Hematopoietic multipotent progenitor cell treated with erythropoietin and hydrocortisone succinate and interleukin-3 and kit ligand, for 17 days (in vitro differentiated cells): ENCODE measurements at places on chromosomes 1 and 21.

DNA sequence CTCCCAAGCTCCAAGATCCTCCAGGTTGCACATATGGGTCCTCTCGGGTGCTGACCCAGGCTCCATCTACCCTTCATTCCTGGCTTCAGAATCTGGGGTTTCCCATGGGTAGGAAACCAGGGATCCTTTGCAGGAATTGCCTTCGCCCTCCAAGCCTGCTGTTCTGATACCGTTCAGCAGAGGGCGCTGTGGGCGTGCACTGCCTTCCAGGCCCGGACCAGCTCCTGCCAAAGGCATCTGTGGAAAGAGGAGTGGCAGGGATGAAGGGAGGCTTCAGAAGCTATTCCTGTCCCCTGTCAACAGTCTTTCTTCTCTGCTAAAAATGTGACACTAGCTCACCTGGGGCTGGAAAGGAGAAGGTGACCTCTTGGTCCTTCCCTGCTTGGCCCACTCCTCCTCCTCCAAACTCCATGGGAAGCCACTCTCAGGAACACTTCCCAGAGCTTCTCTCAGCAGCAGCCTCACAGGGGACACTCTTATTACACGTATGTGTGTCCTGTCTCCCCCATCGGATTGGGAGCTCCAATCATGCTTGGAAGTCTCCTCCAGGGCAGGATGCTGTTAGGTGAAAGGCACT lies 71.2 kb downstream of the VWA5B1 start:
- peak; percentile 17 for DNase-seq

DNA sequence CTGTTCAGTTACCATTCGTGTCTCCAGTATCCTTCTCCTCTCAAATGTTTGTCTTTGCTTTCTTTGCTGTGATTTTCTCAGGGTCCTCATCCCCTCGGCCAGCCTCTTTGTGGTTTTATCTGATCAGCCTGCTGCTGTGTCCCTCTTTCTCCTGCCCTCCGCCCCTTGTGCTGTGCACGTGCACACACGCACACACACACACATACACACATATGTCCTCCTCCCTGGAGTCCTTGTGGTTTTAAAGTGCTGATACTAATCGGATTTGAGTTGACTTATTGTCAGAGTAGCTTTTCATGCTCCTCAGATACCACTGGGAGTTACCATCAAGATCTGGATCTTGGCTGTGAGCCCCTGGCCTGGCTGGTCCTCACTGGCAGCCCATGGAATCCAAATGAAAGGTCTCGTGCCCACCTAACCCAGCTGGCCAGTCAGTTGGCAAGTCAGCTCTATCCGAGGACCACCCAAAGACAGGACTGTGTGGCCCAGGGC lies 34.1 kb downstream of the QSOX1 start:
- DNase-seq: no peak

DNA sequence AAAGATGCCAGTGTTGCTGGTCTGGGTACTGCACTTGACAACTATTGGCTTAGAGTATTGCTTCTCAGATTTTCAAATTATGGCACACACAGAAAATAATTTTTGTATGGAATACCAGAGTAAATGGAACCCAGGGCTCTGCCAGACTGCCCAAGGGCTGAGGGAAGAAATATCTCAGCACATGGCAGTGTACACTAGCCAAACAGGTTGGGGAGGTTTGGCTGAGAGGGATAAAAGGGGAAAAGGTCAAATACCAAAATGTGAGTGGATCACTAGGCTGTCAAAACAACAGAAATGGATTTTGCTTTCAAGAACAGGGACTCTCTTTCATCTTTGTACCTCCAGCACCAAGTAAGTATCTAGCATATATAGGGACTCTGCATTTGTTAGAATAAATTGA lies 3.0 kb upstream of the RGS8 start:
- no peak for DNase-seq

GRCh38 chr21:31855180-31855579 lies 17.6 kb upstream of the HUNK start:
- DNase-seq: no peak

DNA sequence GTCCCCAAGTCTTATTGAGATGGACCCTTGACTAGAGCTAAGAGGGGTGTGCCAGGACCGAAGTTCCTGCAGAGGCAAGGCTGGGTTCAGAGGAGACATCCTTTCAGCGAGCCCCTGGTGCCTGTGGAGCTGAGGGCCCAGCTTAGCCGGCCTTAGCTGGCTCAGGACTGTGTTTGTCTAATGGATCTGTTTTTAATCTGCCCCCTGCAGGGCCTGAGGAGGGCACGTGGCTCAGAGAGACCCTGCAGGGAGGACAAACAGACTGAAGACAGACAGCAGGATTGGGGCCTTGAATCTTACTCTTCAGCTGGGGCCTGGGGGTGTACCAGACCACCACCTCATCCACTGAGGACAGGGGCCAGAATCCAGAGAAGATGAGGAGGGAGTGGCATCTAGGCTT lies 1.6 kb downstream of the CRABP2 start:
- DNase-seq: no peak

DNA sequence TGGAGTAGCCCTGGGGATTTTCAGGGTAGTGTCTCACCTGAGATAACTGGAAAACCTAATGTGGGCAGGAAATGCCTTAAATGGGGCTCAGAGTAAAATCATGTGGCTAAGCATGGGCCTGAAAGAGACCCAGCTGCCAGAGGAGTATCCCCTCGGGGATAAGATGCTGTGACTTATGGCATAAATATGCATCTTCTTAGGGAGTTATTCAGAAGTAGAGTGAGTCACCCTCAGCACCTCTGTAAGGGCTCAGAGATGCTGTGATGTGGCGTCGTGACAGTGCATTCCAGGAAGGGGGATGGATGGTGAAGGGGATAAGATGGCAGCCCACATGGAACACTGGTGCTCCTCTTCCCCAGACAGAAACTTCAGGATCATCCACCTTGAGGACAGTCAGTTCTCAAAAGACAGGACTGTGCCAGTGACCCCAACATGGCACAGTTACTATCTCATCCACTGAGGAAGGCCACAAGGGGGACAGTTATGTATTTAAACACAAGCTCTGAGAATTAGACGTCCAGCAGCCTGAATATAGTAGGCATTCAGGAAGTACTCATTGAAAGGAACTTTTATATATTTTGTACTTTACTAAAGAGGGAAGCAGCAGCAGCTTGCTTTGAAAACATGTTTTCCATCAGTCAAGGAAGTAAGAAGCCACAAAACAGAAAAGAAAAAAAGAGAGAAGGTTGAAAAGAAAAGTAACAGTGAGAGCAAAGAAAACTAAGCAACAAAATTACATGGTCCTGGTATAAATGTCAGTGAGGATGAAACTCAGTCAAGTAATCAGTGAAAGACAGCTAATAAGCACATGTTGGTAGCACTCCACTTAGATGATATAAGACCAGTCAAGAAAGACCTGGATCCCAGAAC lies 8.3 kb downstream of the IL24 start:
- no peak for DNase-seq

- DNase-seq: no peak
These were observed 661 bp downstream of the GBP4 start for GRCh38 chr1:89198081-89198480.

GRCh38 chr1:27960762-27961645 lies 1.2 kb downstream of the XKR8 start:
- no peak for DNase-seq

- DNase-seq: peak; percentile 56
These were observed 563 bp upstream of the NFIA start for GRCh38 chr1:61081686-61082310.

GRCh38 chr1:206551986-206552326 lies 44.6 kb downstream of the RASSF5 start:
- DNase-seq: no peak
